ENCODE measurements at places on chromosomes 7 and 10.

GRCh38 chr10:112706577-112706976, 243.5 kb upstream of the TCF7L2 start:
- peak; percentile 54 for DNase-seq

GRCh38 chr10:97004591-97004990, 172.5 kb downstream of the LCOR start:
- DNase-seq = no peak

GRCh38 chr10:122730238-122730637, 30.6 kb upstream of the C10orf120 start:
- no peak for DNase-seq

- DNase-seq = no peak
Measured at GRCh38 chr10:100998991-100999741, 442 bp upstream of the LZTS2 start.

GRCh38 chr10:79044846-79045245, 23.9 kb upstream of the ZMIZ1 start:
- no peak for DNase-seq

- no peak for DNase-seq
Measured at GRCh38 chr10:69466158-69466490, 14.9 kb downstream of the TSPAN15 start.

DNA sequence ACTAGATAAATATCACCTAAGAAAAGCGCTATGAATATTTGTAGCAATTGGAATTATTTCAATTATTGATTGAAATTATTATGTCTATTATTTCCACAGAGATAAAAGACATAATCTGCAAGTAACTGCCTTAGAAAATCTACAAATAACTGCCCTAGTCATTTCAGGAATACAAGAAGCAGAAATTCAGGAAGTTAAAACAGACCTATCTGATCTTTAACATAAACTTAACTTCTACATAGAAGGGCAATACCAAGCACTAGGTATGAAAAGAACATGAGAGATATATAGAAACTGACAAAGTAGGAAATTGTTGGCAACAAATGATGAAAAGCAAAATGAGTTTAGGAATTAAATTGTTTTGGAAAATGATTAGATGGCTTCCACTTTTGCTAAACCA, 31.8 kb upstream of the AKR1B10 start:
- no peak for DNase-seq

- no peak for DNase-seq
Measured at GRCh38 chr10:69816521-69816920, 14.8 kb downstream of the COL13A1 start.

DNA sequence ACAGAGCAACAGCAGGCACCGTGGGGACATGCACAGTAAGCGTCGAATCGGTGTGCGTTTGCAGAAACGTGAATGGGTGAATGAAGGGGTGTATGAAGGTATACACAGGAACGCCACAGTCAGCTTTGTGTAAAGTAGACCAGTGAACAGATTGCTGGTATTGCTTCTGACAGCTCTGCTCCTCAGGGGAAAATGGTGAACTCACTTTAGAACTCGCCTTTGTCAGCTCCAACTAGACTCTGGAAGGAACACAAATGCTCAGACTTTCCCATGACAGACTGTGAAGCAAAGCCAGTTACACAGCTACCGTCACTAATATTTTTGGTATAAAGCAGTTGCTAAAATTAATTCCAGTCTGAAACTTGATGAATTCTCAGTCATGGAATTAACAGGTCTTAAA, 78.9 kb downstream of the CUX1 start:
- no peak for DNase-seq

- DNase-seq = no peak
Measured at GRCh38 chr10:55426138-55426537, 625.1 kb upstream of the PCDH15 start.

- DNase-seq = no peak
Measured at GRCh38 chr7:159099711-159100231, 44.9 kb downstream of the VIPR2 start.

- no peak for DNase-seq
Measured at GRCh38 chr7:13466874-13467547, 522.5 kb downstream of the ETV1 start.

GRCh38 chr7:151816562-151817314, 60.2 kb downstream of the PRKAG2 start:
- no peak for DNase-seq

DNA sequence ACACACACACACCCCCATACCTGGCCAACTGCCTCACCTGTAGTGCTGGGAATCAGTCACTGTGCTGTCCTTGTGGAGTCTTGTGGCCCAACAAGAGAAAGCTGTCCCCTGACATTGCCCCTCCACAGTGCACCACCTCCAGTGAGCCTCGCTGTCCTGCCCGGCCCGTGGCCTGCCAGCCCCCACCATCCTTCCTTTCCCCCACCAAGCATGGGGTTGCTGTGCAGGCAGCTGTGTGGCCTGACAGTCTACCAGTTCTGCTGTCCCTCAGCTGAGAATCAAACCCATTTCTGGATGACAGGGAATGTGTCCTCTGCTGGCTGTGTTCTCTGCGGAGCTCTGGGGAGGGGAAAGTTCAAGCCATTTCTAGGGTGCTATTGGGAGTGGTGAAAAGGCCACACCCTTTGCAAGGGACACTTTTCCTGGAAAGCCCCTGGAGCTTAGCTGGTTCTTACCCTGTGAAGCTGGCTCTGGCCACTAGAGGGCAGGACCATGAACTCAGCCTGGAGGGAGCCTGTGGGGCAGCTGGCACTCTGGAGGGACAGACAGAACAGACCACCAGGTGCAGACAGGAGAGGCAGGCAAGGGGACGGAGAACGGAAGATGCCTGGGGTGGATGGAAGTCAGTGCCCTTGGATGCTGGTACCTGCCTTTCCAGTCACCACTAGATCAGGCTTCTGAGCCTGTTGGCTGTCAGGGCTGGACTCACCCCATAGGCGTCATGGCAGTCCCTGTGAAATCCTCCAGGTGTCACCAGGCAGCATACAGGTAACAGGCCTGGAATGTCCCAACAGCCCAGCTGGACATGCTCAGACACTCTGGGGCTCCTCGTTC, 10.5 kb upstream of the MTPAP start:
- no peak for DNase-seq

GRCh38 chr7:20653636-20654035, 38.2 kb downstream of the ABCB5 start:
- DNase-seq = no peak

GRCh38 chr10:113449006-113449695, 103.7 kb upstream of the HABP2 start:
- no peak for DNase-seq

DNA sequence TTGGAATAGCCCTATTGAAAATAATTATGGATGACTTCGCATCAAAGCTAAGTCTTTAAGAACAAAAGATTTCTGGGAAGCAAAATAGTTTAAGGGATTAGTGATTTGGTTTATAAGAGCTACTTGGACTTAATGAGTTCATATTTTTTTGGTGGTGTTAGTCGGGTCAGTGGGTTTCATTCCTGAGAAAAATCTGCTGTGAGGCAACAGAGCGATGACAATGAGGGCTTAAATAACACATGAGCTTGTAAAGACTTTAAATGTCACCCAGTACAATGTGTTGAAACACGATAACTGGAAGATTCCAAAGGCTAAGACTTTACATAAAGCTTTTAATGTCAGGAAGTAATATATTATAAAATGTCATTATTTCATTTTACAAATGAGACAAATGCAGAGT, 178.8 kb downstream of the ARL4A start:
- DNase-seq = no peak

- DNase-seq = no peak
Measured at GRCh38 chr10:116017405-116017804, 255.6 kb downstream of the GFRA1 start.

GRCh38 chr7:33459340-33459751, 330.0 kb downstream of the BBS9 start:
- peak; percentile 11 for DNase-seq

GRCh38 chr7:50690541-50691011, 92.1 kb downstream of the GRB10 start:
- no peak for DNase-seq

DNA sequence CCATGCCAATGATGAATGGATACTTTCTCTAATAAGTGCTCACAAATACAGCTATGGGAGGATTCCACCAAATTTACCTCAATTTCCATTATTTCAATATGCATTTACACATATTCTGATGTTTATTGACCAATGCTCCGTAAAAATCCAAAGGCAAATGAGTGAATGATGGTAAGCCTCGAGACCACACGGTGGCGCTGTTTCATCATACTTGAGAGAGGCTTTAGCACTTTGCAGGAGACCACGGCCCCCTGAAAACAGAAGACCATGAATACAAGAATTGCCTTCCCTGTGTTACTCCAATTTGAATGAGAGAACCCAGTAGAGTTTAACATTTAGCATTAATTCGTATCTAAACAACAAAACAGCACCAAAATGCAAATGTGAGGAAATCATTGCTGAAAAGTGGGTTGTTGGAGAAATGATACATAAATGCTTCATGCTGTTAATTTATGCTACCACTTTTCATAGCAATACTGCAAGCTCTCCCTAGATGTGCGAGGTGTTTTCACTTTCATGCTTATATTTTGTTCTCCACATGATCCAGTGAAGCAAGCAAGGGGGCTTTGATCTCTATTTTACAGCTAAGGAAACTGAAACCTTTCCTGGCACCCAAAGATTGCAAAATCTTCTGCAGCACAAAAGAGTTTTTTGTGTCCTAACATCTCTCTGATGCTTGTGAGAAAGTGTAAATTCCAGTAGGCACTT, 35.4 kb downstream of the TRIL start:
- DNase-seq = peak; percentile 78

DNA sequence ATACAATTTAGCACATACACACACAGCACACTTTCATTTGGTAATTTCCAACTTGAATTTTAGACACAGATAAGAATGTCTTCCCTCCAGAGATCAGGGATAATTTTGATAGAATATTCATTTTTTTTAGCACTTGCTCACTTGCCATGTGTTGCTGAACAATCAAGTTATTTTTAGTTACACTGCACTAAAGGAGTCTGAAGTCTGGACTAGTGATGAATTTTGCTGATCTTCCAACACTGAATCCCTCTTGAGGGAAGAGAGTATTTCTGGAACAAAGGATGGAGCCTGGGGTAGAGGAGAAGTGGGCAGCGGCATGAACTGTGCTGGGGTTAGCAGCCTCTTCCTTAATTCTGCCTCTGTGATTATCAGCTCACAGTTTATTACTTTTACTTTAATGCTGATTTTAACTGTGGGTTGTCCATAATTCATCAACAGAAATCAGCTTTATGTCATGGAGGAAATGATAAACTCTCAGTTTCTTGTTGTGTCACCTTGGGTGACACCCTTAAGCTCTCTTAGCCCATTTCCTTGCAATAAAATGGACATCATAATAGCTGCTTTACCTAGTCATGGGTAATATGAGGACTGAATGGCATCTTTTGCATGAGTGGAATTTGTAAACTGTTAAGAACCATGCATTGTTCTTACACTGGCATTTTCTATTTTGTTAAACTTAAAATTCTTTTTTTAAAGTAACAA, 32.1 kb downstream of the SGPL1 start:
- no peak for DNase-seq

DNA sequence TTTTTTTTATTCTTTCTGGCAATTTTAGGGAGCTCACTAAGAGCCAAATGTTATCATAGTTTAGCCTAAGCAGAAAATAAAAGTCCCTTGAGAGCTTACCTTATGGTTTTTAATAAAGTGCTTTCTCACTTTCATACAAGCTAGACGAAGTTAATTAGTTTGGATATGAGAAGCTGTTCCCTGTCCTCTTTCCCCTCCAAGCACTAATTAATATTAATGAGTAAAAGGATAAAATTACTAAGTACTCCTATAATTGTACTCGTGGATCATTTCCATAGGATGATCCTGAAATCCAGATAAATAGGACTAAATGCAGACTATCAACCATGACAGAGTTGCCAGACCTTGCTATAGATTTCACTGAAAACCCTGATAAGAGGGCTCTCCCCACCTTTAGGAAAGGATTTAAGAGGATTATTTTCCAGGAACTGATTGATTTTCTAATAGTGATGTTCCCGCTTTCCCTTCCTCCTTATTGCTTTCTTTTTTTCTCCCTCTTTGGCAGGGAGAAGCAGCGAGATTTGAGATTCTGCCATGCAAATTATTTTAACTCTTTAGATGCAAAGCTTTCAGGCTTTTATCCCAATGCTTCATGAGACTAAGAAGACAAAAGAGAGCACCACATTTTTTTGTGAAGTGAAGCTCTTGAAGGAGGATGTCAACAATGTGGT, 58.3 kb upstream of the HECW1 start:
- DNase-seq = no peak

GRCh38 chr7:139393621-139394211, 34.0 kb downstream of the LUC7L2 start:
- DNase-seq = no peak

GRCh38 chr10:80075781-80076180, 2.7 kb upstream of the TMEM254 start:
- DNase-seq = no peak

DNA sequence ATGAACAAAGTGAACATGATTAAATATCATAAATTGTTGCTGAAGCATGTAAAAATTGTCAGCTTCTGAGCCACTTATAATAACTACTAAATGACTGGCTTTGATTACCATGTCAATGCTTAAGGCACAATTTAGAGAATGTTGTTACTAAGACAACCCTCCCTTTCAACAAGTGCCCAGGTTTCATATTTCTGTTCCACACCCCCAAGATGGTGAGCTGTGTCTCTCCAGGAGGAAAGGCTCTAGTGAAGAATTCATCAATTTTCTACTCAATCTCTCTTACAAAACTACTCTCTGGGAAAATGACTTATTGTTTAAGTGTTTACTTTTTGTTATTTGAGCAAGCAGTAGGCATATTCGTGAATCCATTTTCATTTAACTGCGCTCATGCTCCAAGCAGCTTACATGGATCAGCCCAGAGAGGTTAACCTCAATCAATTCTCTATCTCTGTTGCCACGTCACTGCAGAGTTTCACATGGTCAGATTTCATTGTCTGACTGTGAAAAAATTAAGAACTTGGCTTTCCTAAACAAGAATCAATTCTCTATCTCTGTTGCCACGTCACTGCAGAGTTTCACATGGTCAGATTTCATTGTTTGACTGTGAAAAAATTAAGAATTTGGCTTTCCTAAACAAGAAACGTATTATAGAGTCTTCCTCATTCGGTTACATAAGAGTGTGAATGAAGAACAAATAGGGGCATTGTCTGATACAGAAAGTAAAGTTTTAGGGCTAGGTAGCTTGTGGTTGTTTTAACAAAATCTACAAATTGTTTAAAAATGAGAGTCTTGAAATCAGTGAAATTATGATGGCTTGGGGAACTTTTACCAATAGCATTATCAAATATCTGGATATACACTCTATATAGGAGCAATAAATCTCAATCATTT, 49.7 kb downstream of the CCDC71L start:
- no peak for DNase-seq
